Lung microvascular endothelial cell (primary cell): ENCODE measurements at places on chromosomes 6 and 20.

- no peak for DNase-seq
Measured at GRCh38 chr6:13398421-13398994, 70.2 kb upstream of the TBC1D7 start.

DNA sequence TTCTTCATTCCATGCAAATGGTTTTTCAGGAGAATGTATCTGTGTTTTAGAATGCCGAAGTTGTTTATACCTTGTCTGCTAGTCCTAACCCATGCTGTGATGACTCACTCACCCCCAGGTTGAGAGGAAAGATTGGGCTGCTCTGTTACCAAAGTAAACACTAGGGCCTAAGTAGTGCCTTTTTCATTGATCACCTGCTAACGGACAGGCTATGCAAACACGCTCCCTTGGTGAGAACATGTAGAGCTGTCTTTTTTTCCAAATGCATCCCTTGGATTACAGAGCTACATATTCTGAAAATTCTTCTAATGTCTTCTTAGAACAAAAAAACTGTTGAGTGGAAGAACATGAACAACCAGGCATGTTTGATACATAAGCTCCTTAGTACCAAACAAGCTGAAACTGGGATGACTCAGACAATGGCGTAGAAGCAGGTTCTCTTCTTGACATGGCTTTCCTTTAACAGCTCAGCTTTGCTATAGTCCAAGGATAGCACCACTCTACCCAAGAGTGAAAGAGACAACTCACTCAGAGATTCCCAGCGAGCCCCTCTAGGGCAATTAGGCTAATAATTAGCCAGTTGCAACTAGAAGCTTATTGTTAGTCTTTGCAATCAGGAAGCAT lies 20.5 kb downstream of the PERP start:
- peak; percentile 31 for DNase-seq

DNA sequence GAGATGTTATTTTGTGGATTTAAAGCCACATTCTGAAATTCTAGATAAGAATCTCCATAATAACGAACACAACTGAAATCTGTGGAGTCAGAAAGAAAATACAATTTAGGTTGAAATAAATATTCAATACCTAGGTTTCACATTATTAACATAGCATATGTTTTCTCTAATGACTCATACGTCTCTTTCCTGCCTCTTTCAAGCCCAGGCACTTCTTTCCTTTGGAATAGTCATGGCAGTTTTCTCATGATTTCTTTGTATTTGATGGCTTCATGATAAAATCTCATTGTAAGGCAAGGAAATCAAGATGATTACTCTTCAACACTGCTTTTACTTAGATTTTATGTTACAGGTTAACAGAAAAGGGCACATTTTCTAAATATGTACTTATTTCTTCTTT lies 803.7 kb downstream of the PHF3 start:
- no peak for DNase-seq

- DNase-seq, result peak; percentile 33
Measured at GRCh38 chr6:7145885-7146828, 38.4 kb downstream of the RREB1 start.
